ENCODE measurements at places on chromosomes 5 and 9. TPM values are rescaled to one million over a fixed set of nuclear protein-coding genes. Genes with fewer than 3 reads are reported as not detected.

The MYO10 gene
- 40.6 TPM for total RNA-seq

The PPP3R2 gene
- not detected for total RNA-seq

The LCN2 gene
- total RNA-seq, result 114 TPM

The OCLN gene
- total RNA-seq, result 129 TPM

The GLRA1 gene
- not detected for total RNA-seq

The IFNA13 gene
- not detected for total RNA-seq

The CCNJL gene
- total RNA-seq, result 9.1 TPM

The CDKN2B gene
- 16.1 TPM for total RNA-seq

The PKD2L2 gene
- total RNA-seq, result not detected

DNA sequence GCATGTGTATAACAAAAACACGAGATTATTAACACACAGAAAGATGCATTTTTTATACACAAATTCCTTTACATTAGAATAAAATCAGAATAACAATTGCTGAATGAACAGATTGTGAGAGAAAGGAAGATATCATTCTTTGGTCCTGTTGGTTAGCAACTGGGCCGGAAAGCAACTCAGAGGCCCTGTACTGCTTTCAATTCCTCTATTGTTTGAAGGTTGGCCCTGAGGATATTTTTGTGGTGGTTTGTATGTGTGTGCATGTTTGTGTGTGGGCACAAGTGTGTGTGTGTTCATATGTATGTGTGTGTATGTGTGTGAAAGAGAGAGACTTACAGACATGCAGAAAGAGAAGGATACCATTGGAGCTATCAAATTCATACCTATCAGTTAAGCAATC, 356.8 kb upstream of the DMAC1 start:
- no peak for DNase-seq

DNA sequence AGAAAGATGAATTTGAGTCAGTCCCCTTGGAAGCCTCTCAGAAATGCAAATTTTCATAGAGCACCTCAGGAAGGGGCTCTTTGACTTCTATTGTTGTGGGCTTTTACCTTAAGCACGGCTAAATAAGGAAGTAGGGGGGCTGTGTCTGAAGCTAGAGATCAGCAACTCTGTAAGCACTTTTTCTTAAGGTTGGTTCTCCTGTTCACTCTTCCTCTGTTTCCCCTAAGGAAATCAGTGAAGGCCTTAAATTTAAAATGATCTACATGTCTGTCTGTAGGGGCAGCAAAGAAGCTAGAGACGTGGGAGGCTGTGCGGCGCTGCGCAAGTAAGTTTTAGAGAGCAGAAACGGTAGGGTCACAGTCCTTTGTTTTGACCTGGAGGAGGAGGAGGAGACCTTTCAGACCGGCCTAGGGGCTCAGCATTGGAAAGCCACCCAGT, 1.2 kb upstream of the CDC14B start:
- DNase-seq, result peak; percentile 19

DNA sequence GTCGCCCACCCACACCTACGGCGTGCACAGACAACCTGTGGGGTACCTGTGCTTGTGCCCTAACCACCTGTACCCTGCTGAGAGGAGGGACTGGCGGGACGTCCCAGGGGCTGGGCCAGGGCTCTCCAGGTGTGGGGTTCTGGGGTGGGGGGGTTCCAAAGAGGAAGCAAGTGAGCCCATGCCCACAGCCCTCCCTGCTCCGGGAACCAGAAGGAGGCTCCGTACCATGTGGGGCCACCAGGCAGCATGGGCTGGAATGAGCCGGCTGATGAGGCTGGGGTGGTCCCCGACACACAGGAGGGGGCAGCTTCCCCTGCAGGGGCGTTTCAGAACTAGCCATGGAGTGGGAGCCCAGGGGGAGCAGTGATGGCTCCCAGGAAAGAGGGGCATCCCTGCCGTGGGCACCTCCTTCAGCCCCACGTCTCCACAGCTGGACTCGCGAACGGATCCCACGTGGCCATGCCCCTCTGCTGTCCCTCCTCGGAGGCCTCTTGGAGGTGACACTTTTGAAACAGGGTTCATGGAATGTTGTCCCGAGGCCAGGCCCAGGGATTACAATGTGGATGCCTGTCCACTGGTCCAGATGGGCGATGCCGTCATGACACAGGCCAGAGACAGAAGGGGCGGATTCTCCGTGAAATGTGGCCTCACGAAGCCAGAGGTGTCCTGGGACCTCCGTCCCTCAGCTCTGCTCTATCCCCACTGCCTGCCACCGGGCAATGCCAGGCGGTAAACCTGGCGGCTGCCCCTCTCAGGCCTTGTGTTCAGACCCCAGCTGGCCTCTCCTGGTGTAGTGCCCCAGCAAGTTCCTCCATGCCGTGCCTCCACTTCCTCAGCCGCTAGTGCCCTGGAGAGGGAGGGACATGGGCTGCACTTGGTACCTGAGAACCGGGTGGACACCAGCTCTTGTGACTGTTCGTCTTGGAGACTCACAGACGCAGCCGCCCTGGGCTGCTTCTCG, 33.6 kb upstream of the IRX4 start:
- DNase-seq, result no peak

DNA sequence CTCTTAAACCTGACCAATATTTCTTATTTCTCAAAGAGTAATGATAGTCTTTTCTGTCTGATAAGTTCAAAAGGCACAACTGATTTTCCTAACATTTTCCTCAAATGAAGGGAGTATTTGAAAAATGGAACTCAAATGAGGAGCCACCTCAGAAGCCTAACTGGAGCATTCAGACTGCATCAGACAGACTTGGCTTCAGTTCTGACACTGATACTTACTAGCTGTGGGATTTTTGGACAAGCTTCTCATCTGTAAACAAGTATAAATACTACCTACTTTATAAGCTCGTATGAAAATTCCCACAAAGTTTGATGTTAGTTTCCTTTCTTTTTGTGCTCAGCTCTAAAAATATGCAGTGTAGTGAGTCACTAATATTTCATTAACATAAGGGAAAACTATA, 107.7 kb upstream of the CCDC152 start:
- DNase-seq, result no peak

DNA sequence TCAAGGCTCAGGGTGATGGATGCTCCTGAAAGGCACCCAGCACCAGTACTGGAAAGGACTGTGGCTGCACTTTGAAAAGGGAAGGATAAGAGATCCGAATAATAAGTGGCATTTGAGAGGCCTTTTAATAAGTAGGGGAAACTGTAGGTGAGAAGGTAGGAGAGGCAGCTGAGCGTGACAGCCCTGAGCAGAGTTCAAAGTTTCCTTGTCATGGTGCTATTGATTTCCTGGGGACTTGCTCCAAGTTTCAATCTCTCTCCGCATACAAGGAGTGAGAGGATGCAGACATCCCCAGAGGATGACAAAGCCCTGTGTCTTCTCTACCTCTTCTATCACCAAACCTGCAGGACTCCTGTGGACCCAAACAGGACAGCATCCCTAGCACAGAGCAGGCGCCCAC, 354.5 kb downstream of the SPOCK1 start:
- DNase-seq, result no peak

- DNase-seq, result peak; percentile 79
These were observed 8.1 kb downstream of the FAM193B start for GRCh38 chr5:177546258-177546741.

- DNase-seq, result peak; percentile 4
These were observed 28.5 kb upstream of the CSF1R start for GRCh38 chr5:150114773-150115408.

DNA sequence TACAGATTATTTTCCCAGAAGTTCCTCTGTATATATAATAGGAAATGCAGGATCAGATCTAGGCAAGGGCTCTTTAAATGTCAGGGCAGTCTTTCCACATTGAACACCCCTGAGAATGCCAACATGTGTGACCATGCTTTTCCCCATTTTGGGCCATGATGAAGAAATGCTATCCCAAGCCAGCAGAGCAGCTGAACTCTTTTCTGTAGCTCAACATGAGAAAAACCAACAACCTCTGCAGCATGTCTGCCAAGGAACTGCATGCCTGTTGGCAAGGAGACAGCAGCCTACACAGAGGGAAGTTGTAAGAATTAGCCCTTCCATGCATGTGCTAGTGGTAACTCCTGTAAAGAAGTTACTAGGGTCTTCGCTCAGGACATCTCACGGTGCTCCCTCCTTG, 9.5 kb upstream of the IFNK start:
- DNase-seq, result peak; percentile 86

DNA sequence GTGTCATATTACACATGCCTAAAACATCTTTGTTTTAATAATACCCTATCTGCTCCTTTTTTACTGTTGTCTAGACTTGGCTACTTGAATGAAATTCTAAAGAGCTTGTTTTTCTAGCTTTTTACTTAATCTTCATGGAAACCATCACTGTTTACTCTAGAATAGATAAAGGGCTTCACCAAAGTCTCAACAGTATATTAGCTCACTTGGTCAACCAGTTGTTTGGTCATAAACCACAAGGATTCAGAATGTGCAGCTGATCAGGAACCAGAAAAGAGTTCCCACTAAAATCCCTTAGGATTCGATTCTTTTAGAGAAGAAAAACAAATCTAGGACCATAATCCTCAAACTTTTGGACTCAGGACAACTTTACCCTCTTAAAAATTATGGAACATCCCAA, 38.0 kb downstream of the CDO1 start:
- no peak for DNase-seq

- DNase-seq, result no peak
These were observed 225.0 kb downstream of the MLLT3 start for GRCh38 chr9:20397348-20397747.

DNA sequence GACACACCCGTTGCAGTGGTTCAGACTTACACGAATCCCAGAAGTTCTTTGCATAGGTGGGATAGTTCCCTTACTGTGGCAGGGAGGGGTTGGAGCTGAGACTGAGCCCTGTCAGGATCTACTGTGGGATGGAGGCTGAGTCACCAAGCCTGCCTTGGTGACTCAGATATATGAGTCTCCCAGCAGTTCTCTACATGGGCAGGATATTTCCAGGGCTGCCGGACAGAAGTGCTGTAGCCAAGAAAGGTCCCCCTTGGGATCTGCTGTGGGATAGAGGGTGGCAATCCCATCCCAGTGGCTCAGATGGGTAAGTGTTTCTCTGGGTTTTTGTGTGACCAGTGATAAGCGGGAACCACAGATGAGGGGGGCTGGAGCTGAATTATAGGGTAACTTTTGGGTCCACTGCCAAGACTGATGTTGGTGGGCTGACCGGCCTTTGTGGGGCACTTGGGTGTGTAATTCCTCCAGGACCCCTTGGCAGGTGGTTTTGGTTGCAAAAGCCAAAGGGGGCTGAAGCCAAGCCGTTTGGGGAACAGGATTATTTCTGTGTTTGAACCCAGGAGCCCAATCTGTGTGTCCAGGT, 18.7 kb downstream of the XRCC4 start:
- DNase-seq, result no peak

DNA sequence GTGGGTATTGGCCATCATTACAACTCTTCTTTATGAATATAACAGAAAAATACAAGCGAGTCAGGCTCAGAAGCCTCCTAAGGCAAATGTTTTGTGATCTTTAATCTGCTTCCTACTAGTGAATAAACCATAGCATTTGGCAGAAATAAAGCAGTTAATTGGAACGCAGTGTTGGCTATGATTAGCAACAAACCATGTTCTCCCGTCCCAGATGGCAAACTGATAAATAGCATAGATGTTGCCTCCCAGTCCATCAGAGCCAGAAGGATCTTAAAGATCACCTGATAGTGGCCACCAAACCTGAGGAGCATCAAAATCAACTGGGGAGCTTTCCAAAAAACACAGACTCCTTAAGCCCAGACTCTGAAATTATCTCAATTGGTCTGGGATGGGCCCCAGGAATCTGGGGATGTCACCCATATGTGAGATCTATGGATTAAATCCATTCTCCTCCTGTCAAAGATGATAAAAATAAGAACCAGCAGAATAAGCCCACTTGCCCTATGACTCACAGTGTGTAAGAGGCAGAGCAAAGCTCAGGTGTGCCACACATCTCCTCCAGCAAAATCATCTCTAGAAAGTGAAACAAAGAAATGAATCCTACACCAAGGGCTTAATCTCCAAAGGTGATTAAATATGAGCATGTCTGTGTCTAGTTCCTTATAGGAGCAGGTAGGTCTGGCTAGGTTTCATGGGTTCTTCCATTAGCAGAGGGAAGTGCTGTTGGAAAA, 50.3 kb downstream of the APBA1 start:
- DNase-seq, result no peak

- no peak for DNase-seq
These were observed 8.2 kb downstream of the TNIP1 start for GRCh38 chr5:151072630-151073025.

GRCh38 chr5:61366497-61367240, 34.6 kb downstream of the ZSWIM6 start:
- DNase-seq, result no peak

DNA sequence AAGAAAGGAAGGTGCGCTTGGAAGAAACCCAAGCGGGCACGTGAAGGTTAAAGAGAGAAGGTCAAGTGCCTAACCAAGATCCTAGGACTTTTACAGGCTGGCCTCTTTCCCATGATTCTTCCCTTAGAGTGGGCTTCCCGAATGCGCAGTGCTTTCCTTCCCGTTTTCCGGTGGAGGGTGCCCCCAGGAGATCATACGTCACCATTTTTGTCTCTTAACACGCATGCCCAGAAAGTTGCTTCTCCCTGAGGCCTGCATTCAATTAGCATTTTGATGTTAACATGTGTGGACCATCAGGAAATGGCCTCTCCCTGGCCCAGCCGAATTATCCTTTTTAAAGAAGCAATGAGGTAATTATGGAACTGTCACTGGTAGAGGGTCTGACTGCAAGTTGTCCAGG, 1.9 kb upstream of the RUSC2 start:
- DNase-seq, result no peak

DNA sequence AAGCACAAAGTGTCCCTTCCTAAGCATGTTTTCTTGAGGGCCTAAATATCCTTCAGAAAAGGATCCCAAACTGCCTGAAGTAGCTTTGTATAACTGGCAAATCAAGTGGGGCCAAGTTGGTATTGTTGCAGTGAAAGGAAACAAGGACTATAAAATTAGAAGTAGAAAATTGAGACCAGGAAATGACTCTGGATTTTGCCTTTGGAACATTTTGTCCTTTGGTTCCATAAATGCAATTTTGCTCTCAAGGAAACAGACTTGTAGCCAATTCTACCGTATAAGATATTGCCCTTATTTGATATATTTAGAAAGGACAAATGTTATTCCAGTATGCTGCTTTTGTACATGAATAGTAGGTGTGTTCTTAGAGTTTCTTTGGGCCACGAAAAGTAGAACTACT, 34.4 kb downstream of the RABGAP1 start:
- DNase-seq, result no peak

GRCh38 chr9:82353631-82354278, 365.2 kb downstream of the SPATA31D1 start:
- no peak for DNase-seq

- no peak for DNase-seq
These were observed 41.9 kb downstream of the VAV2 start for GRCh38 chr9:133950192-133950591.

GRCh38 chr9:94772144-94772543, 45.6 kb downstream of the AOPEP start:
- no peak for DNase-seq
